ENCODE measurements at places on chromosomes 3 and 15.

DNA sequence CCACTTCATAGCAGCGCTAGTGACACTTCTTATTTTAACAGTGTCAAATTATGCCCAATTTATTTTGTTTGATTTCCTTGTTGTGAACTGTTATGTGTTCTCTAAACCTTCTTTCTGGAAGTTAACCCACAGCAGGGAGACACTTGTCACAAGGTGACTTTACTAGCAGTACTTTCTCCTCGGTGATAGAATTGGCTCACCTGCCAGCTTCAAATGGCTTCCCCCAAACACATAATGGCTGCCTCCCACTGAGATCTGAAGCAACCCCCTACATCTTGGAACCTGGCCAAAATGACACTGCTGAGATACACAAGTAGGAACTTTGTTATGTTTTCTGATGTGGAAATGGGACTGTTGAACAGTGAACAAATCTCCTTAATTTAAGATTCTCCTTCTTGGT lies 238.8 kb upstream of the DPH6 start:
- DNase-seq: no peak
- H3K4me1 ChIP-seq: no peaks in the 10 kb centered on the region
- H3K27me3 ChIP-seq: peaks cover 4% of the 10 kb centered on the region
- no peak overlapping the region for H3K4me3 ChIP-seq

DNA sequence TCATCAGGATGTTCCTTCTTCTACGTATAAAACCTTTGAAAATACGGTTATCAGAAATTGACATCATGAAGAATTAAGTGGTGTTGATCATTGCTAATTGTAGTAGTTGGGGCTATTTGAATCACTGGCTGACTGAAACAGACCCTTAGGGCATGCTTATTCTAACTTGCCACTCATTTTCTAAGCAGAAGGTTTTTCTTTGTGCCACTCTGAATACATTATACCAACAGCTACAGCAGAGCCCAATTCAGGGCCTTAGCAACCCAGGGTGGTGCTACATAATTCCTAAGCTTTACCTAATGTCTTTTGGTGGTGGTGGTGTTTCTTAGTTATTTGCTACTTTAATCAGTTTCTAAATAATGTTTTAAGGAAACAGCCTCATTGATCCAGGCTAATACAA lies 524.2 kb downstream of the NLGN1 start:
- H3K4me1 ChIP-seq: no peaks in the 10 kb centered on the region
- no peaks in the 10 kb centered on the region for H3K36me3 ChIP-seq
- H3K27me3 ChIP-seq: no peaks in the 10 kb centered on the region
- H3K27ac ChIP-seq: no peak overlapping the region

DNA sequence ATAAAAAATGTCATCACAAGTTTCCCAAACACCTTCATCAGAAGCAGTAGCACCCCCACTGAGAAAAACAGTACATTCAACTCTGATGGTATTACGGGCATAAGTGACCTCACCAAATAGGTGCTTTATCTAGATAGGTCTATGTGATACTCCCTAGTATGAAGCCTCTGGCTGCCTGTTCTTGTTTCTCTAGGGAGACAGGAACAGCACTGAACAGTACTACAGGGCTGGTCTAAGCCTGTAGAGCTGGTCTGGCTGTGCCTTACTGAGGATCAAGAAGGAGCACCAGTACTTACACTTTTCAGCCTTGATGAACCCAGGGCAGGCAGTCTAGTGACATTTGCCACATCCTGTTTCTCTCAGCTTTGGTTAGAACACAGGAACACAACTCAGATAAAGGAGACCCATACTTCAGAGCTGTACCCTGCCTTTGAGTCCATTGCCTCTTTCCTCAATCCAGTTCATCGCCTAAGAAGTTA lies 35.9 kb downstream of the OXNAD1 start:
- peak overlapping the region; percentile 84 for H3K4me3 ChIP-seq
- peak overlapping the region; percentile 98 for H3K27ac ChIP-seq
- peaks cover 11% of the 10 kb centered on the region for H3K27me3 ChIP-seq
- DNase-seq: peak; percentile 72

DNA sequence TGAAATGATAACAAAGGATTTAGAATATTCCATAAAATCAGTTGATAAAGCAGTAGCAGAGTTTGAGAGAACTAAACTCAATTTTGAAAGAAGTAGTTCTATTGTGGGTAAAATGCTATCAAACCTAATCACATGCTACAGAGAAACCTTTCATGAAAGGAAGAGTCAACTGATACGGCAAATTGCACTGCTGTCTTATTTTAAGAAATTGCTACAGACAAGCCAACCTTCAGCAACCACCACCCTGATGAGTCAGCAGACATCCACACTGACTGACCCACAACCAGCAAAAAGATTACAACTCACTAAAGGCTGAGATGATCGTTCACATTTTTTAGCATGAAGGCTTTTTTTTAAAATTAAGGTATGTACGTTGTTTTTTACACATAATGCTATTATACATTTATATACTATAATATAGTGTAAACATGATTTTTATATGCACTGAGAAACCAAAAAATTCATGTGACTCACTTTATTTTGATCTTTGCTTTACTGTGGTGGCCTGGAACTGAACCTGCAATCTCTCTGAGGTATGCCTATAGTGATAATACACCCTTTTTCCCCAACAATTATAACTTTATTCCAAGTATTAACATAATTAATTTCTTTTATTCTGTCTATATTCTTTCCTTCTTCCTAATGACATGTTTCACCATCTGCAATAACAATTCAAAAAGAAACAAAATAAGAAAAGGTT lies 109.9 kb downstream of the TBC1D5 start:
- H3K27ac ChIP-seq: no peak overlapping the region
- no peak for DNase-seq
- H3K4me1 ChIP-seq: peaks cover 21% of the 10 kb centered on the region
- H3K27me3 ChIP-seq: no peaks in the 10 kb centered on the region
- H3K36me3 ChIP-seq: peaks cover 4% of the 10 kb centered on the region
- no peak overlapping the region for H3K4me3 ChIP-seq

DNA sequence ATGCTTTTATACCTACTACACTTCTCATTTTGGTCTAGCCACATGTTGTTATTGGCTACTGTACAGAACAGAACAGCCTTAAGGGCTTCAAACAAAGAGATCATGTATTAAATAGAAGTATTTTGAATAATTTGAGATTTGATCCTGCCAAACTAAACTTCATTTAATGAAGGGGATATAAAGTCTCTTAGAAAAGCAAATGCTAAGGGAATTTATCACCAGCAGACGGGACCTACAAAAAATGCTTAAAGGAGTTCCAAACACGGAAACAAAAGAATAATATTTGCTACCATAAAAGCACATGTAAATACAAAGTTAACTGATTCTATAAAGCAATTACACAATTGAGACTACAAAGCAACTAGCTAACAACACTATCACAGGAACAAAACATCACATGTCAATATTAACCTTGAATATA lies 23.6 kb upstream of the FMN1 start:
- no peaks in the 10 kb centered on the region for H3K36me3 ChIP-seq
- DNase-seq: no peak
- no peak overlapping the region for H3K4me3 ChIP-seq
- H3K27me3 ChIP-seq: peaks cover 8% of the 10 kb centered on the region

DNA sequence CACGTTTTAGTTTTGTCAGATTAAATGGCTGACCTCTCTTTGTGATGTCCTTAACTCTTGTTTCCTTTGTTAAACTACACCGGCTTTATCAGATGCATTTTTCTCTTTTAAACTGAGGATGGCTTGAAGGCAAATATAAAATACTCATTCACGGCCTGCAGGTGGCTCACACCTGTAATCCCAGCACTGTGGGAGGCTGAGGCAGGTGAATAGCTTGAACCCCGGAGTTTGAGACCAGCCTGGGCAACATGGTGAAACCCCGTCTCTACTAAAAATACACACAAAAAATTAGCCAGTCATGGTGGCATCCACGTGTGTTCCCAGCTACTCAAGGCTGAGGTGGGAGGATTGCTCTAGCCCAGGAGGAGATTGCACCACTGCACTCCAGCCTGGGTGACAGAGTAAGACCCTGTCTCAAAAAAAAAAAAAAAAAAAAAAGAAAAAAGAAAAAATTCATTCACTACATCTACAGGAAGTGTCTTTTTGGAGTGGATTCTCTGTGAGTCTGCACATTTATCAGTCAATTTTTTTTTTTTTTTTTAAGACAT lies 34.7 kb upstream of the SACM1L start:
- H3K27me3 ChIP-seq: no peaks in the 10 kb centered on the region
- H3K4me1 ChIP-seq: peaks cover 20% of the 10 kb centered on the region
- peaks cover 4% of the 10 kb centered on the region for H3K36me3 ChIP-seq
- peak overlapping the region; percentile 51 for H3K27ac ChIP-seq

DNA sequence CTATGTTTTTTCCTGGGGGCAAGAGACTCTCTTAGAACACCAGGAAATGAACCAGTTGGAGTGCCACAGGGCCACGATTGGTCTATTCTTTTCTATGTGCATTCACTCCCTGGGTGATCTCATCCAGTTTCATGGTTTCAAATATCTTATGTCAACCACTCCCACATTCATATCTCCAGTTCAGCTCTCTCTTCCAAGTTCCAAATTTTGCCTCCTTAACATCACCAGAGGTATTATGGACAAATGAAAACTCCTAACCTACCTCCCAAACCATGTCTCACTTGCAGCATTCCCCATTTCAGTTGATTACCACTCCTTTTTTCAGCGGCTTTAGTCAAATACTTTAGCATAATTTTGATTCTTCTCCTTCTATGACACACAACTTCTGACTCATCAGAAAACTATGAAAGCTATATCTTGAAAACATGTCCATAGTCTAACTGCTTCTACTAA lies 203.1 kb upstream of the SEMA6D start:
- H3K27me3 ChIP-seq: no peaks in the 10 kb centered on the region
- DNase-seq: no peak
- H3K4me1 ChIP-seq: no peaks in the 10 kb centered on the region
- H3K4me3 ChIP-seq: no peak overlapping the region
- no peak overlapping the region for H3K27ac ChIP-seq
- no peaks in the 10 kb centered on the region for H3K36me3 ChIP-seq

- no peaks in the 10 kb centered on the region for H3K27me3 ChIP-seq
- H3K27ac ChIP-seq: no peak overlapping the region
- no peak overlapping the region for H3K4me3 ChIP-seq
Observed at GRCh38 chr15:65550681-65551098, 20.4 kb downstream of the HACD3 start.

DNA sequence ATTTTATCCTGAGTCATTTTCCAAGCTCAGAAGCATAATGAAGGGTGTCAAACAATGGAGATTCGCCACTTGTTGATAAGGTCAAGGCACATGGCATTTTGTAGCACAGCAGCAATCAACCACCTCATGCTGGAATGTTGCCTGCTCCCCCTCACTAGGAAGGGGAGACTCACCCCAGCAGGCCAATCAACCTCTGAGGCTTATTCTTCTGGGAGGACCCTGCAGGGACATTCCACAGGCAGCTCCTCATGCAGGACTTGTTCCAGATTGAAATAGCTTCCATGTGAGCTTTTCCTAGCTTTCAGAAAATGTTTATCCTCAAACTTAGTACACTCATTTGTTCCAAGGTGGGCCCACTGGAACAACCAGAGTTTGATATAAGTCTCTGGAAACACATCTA lies 77.6 kb downstream of the SSR3 start:
- H3K27ac ChIP-seq: no peak overlapping the region
- no peaks in the 10 kb centered on the region for H3K27me3 ChIP-seq
- peaks cover 4% of the 10 kb centered on the region for H3K4me1 ChIP-seq
- no peak overlapping the region for H3K4me3 ChIP-seq

DNA sequence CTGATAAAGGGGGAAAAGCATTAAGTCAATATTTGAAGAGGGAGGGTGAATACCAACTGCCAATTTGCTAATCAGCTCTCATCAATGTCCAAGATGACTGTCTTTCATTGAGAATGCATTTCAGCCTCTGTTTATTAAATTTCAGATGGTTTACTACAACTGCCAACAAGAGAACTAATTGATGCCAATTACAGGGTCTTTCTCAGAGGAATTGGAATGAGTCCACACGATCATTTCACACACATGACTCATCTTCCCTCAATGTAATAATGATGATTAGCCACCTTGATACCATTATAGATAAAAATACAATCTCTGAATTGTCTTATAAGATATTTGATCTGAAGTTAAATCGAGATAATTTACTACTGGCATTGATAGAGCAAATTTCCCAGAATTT lies 1274.4 kb downstream of the ROBO2 start:
- no peaks in the 10 kb centered on the region for H3K4me1 ChIP-seq
- H3K36me3 ChIP-seq: no peaks in the 10 kb centered on the region
- no peak for DNase-seq
- no peaks in the 10 kb centered on the region for H3K27me3 ChIP-seq
- H3K4me3 ChIP-seq: no peak overlapping the region

- peak overlapping the region; percentile 6 for H3K4me3 ChIP-seq
- peak overlapping the region; percentile 82 for H3K27ac ChIP-seq
- H3K4me1 ChIP-seq: peaks cover 36% of the 10 kb centered on the region
- peaks cover 3% of the 10 kb centered on the region for H3K36me3 ChIP-seq
- no peaks in the 10 kb centered on the region for H3K27me3 ChIP-seq
- peak; percentile 21 for DNase-seq
Observed at GRCh38 chr3:52983336-52983807, 62.5 kb downstream of the SFMBT1 start.

GRCh38 chr15:33182278-33182905 lies 12.1 kb downstream of the FMN1 start:
- H3K4me3 ChIP-seq: no peak overlapping the region
- H3K36me3 ChIP-seq: no peaks in the 10 kb centered on the region
- no peaks in the 10 kb centered on the region for H3K4me1 ChIP-seq

DNA sequence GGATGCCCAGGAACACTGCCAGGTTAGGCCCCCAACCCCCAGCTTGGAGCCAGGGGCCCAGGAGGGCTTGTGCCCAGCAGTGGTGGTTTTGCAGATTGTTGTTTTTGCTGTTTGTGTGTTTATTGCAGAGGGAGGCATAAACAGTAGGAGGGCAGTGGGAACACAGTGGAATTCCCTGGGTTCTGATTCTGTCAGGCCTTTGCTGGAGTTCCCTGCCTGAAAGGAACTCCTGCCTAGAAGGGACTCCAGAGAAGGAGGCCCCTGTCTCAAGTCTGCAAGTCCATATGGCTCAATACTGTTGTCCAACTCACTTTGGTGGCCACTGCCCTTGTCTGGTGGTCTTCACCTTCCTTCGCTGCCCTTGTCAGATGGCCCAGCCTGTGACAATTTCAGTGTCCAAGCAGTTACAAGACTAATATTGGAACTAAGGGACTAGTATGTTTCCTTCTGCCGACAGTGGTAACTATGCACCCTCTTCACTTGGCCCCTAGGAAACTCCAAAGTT lies 47.4 kb upstream of the RAB6B start:
- peaks cover 7% of the 10 kb centered on the region for H3K4me1 ChIP-seq
- no peak for DNase-seq
- no peaks in the 10 kb centered on the region for H3K36me3 ChIP-seq
- H3K4me3 ChIP-seq: no peak overlapping the region
- no peak overlapping the region for H3K27ac ChIP-seq

Measured in immature natural killer cell (primary cell).